ENCODE measurements at places on chromosomes 2 and 18. TPM values are rescaled to one million over a fixed set of nuclear protein-coding genes. Genes with fewer than 3 reads are reported as not detected.

The GRB14 gene
- total RNA-seq = 59.0 TPM

The KLHL14 gene
- 3.3 TPM for total RNA-seq

The FSIP2 gene
- total RNA-seq = 31.8 TPM

The SESTD1 gene
- total RNA-seq = 56.1 TPM

The PSMA8 gene
- total RNA-seq = 20.1 TPM

The DCDC2C gene
- 10.6 TPM for total RNA-seq

Measured in testis (tissue), 5 donors.